Fibroblast of skin of left quadriceps (primary cell): ENCODE measurements at places on chromosomes 7 and 10.
A peak's percentile ranks its signal among the peaks of the same experiment; 100 is the strongest.

- DNase-seq: no peak
Observed at GRCh38 chr10:132185601-132186487, 904 bp upstream of the DPYSL4 start.

DNA sequence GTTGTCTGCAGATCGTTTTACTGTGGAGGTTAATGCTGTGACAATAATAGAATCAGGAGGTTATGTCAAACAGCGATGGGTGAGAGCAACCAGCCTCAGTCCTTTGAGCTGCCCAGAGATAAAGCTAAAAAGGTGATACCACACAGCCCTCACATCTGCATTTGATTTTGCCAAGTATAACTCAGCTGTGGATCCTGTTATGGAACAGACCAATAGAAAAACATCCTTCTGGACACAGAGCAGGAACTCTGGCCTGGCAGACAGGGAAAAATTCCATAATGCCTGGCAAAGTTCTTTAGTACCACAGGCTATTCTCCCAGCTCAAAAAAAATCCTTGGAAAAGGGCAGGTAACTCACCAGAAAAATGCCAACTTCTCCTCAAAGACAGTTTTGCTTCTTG lies 87.1 kb upstream of the PDLIM1 start:
- DNase-seq: no peak

DNA sequence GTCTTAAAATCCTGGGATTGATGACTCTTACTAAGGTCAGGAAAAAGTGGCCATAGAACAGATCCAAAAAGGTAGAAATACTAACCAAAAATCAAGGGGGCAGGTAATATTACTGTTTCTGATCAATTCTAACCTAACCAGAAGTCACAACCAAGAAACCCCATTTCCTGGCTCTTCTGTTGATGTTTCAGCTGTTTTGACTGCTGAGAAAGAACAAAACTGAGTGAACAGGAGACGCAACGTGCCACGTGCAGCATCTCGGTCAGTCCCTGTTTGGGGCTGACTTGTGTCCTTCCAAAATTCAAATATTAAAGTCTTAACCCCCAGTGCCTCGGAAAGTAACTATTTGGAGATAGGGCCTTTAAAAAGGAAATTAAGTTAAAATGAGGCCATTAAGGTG lies 56.8 kb downstream of the JAZF1 start:
- no peak for DNase-seq

GRCh38 chr10:5291501-5292195 lies 73.1 kb upstream of the UCN3 start:
- peak; percentile 66 for DNase-seq

DNA sequence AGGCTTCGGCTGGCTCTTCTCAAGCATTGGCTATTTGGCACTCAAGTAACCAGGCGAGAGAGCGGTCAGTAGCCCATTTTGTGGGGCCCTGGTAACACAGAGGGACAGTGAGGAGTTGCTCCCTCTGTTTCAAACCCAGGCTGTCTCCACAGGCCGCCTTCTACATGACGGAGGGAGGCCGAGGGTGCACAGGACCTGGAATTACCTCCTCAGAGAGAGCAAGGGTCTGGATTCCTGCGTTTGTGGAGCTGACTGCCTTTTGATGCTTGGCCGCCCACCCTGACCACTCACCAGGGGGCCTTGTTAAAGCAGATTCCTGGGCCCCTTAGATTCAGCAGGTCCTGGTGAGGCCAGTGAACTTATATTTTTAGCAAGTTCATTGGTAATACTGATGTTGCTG lies 12.3 kb downstream of the UPP1 start:
- DNase-seq: no peak
